Motor neuron (in vitro differentiated cells): ENCODE measurements at places on chromosomes 13 and 19. TPM values are rescaled to one million over a fixed set of nuclear protein-coding genes. Genes with fewer than 3 reads are reported as not detected.

CYP2A7 gene
- 0.09 and 0.17 TPM in 2 replicates for total RNA-seq

GRCh38 chr19:1671716-1672037, 19.3 kb upstream of the TCF3 start:
- ATAC-seq, result no peak

DNA sequence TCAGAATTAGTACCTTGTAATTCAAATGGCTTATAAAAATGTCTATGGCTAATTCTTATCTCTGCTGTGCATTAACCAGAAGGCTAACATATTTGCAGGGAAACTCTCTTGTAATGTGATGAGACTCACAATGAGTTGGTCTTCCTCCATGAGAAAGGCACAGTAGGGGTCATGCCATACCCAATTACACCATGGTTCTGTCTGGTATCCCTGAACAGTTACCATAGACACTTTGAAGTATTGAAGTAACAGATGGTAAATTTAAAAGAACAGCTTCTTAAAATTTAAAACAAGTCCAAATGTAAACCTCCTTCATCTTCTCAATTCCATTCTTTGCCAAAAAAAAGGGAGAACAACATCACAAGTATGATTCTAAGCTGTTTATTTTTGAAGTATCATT, 22.6 kb upstream of the SLAIN1 start:
- ATAC-seq, result no peak

GRCh38 chr13:75486146-75487062, 4.4 kb upstream of the TBC1D4 start:
- no peak for ATAC-seq

DNA sequence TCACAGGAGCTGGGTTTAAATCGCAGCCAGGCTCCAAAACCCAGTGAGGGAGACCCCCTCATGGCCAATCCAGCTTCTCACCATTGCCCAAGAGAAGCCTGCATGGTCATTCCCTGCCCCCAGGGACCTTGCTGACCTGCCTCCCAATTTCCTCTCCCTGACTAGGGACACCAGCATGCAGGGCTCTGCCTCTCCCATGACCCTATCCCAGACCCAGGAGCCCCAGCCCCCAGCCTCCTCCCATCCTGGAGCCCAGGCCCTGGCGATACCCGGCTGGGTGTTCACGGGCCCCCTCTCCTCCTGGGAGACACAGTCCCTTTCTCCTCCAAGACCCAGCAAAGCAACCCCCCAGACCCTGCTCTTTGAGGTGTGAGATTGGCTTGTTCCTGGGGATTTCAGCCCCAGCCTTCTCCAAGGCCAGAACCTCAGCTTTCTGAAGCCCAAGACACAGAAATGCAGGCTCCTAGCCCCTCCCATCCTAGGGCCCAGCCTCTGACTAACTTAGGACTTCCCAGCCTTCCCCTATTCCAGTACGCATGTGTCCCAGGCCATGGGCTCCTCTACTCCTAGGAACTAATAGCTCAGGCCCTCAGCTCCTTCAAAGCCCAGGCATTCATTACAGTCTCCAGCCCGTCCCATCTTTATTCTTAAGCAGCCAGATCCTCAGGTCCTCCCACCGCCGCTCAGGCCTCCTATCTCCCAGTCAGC, 1.1 kb downstream of the GYS1 start:
- no peak for ATAC-seq
